Mesothelial cell of epicardium (in vitro differentiated cells): ENCODE measurements at places on chromosomes 6 and 20.

DNA sequence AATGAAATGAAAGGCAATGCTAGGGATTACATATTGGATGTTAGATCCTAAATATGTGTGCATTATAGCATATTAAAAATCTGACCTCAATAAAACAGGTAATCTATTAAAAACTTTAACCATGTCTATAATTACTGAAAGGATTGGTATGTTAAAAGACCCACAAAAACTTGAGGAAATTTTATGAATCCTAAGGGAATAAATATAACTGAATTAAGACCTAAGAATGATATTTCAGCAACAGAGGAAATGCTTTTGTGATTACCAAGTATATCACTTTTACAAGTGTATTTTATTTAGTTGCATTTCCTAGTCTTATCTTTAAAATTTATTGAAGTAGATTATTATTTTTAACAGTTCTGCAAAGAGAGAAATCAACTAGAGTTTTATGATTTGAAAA, 571.5 kb downstream of the HDGFL1 start:
- no peak for DNase-seq

- DNase-seq: no peak
Measured at GRCh38 chr20:51486197-51487005, 56.1 kb downstream of the NFATC2 start.

GRCh38 chr6:56938649-56939191, 16.2 kb upstream of the BEND6 start:
- DNase-seq: no peak

DNA sequence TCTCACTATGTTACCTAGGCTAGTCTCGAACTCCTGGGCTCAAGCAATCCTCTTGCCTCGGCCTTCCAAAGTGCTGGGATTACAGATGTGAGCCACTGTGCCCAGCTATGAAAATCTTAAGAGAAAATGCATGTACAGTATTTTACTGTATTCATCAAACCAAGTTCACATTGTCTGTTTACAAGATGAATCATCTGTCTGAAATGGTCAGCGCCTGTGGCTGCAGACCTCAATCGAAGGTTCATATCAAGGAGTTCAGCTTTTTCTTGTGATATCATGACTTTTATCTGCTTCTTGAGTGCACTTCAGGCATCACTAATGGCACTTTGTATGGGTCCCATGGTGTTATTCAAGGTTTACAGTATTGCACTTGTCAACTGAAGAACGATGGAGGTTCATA, 155.1 kb downstream of the SLC16A10 start:
- DNase-seq: no peak

- DNase-seq: no peak
Measured at GRCh38 chr6:18441251-18441979, 54.3 kb downstream of the RNF144B start.

GRCh38 chr6:123909989-123910388, 106.3 kb downstream of the NKAIN2 start:
- DNase-seq: no peak

DNA sequence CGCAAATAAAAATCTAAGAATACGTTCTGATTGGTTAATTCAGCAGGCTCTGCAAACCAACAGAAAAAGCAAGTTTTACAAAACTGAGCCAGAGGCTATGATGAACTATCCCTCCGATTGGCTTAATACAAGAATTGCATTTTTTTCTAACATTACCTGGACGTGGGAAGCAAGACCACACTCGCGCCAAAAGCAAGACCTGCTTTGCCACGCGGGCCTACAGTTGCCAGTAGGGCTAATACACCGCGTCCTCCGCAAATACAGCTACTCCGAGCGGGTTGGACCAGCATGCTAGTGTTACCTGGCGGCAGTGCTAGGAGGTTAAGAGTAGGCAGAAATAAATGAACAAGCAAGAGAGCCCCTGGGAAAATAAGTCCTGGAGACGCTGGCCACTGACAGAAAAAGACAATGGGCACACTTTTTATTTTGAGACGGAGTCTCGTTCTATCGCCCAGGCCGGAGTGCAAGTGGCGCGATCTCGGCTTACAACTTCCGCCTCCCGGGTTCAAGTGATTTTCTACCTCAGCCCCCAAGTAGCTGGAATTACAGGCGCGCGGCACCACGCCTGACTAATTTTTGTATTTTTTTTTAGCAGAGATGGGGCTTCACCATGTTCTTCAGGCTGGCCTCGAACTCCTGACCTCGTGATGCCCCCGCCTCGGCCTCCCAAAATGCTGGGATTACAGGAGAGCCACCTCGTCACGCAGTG, 131.9 kb upstream of the BTN3A2 start:
- DNase-seq: no peak

DNA sequence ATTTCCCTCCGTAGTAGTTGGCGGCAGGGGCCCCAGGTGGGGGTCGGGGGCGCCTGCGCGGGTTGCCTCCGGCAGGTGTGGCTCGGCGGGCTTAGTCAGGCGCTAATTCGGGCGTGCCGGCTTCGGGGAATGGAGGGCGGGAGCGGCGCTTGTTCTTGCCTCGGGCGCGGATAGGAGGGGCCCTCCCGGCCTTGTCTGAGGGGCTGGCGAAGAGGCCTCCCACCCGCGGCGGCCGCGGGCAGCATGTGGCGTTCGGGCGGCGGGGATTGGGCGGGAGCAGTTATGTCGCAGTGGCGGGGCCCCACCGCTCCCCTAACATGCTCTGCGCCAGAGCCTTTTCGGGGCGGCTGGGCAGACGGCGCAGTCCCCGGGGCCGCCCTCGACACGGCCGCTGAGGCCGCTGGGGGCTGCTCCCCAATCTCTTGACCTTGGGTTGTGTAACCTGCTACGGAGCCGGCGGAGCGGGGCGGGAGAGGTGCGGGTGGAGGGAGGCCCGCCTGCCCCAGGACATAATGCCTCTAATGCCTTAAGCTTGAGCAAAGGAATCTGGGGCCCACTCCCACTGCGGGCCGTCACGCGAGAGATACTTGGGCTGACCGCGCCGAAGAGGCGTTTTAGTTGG, 1.1 kb downstream of the AMD1 start:
- DNase-seq: no peak

DNA sequence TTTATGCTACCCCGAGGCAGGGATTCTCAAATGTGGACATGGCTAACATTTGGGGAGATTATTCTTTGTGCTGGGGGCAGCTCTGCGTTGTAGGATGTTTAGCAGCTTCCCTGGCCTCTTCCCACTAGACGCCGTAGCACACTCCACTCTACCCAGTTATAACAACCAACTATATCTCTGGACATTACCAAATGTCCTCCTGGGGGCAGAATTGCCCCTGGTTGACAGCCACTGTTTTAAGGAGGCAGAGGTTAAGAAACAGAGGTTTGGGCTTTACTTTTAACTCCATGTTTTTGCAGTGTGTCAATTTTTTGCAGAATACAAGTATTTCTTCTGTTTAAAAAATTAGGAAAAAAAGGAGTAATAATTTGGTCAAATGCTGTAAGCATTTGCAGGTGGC, 56.2 kb upstream of the BMP6 start:
- no peak for DNase-seq

DNA sequence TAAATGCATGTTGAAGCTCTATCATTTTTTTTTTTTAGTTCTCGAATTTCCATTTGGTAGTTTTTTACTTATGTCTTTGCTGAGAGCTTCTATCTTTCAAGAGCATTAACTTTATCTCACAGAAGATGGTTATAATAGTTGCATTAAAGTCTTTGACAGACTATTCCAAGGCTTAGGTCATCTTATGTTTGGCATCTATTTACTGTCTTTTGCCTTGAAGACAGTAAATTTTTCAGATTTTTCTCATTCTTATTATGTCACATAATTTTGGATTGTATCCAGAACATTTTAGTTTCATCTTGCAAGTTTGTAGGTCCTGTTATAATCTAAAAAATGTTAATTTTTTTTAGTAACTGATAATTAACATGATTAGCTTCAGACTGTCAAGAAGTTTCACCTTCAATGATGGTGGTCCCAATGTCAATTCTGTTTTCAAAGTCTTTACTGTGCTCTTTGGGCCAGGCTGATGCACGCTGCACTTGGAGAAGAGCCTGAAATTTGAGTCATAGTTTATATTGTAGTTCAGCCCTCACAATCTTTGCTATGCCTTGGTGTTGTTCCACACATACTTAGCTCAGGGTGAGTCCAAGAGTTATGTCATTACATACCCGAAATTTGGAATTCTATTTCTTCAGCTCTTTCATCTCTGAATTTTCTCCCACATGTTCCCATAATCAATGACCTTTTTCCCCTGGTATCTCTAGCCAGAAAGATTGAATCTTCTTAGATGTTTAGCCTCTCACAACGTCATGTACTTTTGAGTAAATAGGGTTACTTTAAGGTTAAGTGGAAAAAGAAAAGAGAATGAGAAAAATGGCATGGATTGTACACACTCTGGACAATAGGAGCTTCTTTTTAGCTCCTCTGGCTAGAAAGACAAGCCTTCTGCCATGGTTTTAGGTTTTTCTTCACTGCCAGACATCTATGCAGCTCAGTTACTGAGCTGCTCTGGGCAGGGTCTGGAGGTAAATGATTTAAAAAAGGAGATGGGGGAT, 110.3 kb upstream of the BTBD3 start:
- DNase-seq: no peak

- DNase-seq: peak; percentile 63
Measured at GRCh38 chr20:33291830-33292355, 8.9 kb downstream of the BPIFB1 start.

DNA sequence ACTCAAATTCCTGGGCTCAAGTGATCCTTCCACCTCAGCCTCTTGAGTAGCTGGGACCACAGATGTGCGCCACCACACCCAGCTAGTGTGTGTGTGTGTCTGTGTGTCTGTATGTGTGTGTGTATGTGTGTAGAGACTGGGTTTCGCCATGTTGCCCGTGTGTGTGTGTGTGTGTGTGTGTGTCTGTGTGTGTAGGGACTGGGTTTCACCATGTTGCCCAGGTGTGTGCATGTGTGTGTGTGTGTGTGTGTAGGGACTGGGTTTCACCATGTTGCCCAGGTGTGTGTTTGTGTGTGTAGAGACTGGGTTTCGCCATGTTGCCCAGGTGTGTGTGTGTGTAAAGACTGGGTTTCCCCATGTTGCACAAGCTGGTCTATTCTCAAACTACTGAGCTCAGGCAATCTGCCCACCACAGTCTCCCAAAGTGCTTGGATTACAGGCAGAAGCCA, 28.3 kb downstream of the CDK5RAP1 start:
- no peak for DNase-seq

- no peak for DNase-seq
Measured at GRCh38 chr6:1554476-1555310, 55.0 kb upstream of the FOXC1 start.

DNA sequence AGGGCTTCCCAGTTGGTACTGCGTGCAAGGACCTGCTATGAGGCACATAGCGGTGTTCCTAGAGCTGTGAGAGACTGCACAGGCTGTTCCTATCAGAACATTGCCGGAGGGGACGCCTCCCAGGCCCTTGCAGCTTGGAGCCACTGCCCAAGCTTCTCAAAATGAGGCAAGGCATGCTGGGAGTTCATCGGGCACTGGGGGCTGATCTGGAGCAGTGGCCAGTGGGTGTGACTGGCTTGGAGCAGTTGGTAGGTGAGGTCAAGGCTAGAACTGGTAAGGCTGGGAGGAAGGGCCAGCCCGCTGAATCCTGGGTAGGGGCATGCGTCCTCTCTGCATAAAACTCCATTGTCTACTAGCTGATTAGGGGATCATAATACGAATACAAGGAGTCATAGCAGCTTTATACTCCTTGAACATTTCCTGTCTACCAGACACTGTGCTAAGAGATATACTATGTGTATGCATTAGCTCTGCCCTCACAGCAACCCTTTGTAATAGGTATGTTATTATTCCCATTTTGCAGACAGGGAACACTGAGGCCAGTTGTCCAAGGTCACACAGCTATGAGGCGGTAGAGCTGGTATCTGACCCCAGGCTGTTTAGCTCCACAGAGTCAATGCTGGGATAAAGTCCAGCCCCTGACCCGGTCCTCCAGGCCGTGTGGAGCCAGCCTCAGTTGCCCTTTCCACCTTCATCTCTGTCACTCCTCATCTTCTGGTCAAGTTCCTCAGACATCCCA, 53.7 kb downstream of the DLGAP4 start:
- DNase-seq: no peak

DNA sequence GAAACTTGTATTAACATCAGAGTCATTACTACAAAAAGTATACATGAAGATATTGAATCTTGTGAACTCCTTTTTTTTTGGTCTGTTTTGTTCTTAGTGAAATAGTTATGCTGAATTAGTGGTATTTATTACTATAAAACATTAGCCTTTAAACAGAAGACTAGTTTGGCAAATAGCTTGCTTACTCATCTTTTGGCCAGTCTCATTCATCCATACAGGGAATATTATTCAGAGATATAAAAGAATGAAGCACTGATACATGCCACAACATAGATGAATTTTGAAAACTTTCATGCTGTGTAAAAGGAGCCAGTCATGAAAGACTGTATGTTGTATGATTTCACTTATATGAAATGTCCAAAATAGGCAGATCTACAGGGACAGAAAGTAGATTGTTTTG, 205.9 kb downstream of the ZFAND3 start:
- DNase-seq: no peak

GRCh38 chr20:9458138-9458796, 56.1 kb upstream of the LAMP5 start:
- no peak for DNase-seq

- no peak for DNase-seq
Measured at GRCh38 chr20:50913690-50914375, 17.4 kb downstream of the ADNP start.

- DNase-seq: no peak
Measured at GRCh38 chr20:41205313-41205712, 68.0 kb downstream of the PLCG1 start.

DNA sequence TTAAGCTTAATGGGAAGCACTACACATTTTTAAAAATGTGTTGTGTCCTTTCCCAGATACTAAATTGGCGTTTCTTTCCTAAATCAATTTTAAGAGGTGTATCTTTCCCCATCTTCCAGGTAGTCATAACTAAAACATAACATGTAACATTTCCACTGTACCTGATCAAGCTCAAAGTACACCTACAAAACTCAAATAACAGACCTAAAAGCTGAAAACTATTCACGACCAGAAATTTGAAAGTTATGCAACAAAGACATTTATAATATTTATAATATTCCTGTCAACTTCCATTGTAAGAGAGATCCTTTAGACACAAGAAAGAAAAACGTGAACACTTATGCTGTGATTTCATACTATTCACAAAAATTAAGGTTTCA, 3.5 kb downstream of the STAU1 start:
- DNase-seq: no peak

GRCh38 chr6:99364026-99364425, 14.6 kb upstream of the FAXC start:
- no peak for DNase-seq

DNA sequence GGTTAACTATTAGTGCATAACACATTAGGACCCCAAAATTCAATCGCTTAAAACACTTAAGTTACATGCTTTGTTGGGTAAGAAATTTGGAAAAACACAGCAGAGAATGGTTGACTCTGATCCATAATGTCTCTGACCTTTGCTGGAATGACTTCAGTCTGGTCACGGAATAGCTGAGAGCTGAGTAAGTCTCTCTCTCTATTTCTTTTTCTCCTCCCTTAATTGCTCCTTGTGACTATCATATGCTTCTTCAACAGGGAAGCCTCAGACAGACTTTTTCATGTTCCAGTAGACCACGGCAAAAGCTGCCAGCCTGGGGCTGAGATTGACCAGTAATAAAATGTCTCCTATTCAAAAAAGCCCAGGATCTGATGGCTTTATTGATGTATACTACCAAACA, 4.8 kb downstream of the OR12D1 start:
- no peak for DNase-seq

- no peak for DNase-seq
Measured at GRCh38 chr6:159261995-159262394, 92.8 kb downstream of the FNDC1 start.
